Omental fat pad (tissue), 4 donors: ENCODE measurements at places on chromosomes 4 and X.

DNA sequence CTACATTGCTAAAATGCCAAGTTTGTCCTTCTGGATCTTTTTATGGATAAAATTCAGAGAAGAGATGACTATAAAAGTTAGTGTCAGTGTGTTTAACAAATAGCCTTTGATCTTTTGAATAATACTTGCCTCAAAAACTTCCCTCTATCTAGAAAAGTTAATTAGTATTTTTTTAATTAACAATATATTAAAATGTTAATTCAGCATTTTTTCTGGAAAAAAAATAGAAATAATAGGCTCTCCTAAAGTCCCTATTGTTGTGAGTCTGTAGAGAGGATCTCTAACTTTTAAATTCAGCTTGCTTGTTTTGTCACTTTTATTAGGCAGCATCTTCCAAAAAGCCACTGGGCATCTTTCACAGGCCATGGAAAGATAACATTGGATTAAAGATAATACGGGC is 435.2 kb upstream of the RASGEF1B start:
- no peak for DNase-seq

- DNase-seq, result no peak
Observed at GRCh38 chrX:113726898-113727297, 857.0 kb upstream of the HTR2C start.

DNA sequence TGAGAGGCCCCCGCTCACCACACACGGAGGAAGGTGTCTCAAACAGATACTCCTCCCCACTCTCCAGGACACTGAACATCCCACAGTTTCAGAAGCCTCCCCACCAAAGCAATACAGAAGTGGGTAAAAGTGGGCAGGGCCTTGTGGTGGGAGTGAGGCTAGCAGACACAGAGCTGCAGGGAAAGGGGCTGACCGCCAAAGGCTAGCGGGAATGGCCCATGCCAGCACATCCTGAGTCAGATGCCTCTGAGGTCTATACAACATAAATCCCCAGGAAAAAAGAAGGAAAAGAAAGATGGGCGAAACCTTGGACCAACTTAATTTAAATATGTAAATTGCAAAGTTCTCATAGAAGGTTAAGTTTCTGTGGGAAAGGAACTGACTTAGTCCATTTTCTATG is 21.9 kb upstream of the ARHGAP10 start:
- DNase-seq, result no peak

- DNase-seq, result no peak
Observed at GRCh38 chr4:99458911-99459447, 23.8 kb upstream of the ADH7 start.

- no peak for DNase-seq
Observed at GRCh38 chr4:17128268-17128667, 229.8 kb upstream of the LDB2 start.
